ENCODE measurements at places on chromosomes 16 and 17.

DNA sequence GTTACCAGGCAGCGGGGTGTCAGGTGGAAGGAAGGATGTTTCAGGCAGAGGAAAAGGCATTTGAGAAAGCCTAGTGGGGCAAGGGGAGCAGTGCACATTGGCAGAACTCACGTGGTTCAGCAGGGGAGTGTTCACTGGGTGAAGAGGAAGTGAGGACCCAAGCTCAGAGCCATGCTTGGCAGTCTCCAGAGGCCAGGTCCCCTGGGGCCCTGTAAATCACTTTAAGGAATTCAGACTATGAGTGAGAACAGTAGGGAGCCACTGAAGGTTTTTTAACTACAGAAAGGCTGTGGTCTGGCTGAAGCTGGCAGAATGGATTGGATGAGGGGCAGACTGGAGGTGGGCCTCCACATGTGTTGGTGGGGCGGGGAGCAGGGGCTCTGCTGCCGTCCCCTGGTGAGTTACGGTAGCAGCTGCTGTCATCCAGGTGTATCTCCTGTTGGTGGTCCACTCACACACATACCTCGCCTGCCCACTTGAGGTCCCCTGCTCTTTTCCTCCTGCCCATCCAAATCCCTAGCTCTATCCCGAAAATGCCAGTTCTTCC is 5.1 kb downstream of the CLEC16A start:
- DNase-seq = no peak

GRCh38 chr17:56158915-56159825 is 5.9 kb downstream of the ANKFN1 start:
- DNase-seq = no peak

DNA sequence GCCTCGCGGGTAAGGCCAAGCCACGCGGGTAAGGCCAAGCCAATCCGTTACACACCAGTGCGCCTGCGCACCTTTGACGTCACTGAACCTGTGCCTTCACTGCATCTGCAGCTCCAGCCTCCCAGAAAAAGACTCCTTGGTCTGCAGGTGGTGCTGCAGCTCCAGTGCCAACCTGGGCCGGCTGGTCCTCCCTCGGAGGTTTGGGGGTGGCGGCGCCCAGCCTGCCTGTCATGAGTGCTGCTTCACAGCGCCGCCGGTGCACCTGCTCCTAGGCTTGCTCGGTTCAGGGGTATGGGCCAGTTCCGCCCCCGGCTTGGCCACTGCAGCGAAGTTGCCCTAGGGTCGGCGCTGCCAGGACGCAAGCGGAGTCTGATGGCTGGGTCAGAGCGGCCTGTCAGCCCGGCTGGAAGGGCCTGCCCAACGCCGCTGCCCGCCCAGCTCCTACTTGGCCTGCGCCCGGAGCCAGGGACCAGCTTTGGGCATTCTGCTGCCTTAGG is 146.6 kb downstream of the USP22 start:
- peak; percentile 15 for DNase-seq

DNA sequence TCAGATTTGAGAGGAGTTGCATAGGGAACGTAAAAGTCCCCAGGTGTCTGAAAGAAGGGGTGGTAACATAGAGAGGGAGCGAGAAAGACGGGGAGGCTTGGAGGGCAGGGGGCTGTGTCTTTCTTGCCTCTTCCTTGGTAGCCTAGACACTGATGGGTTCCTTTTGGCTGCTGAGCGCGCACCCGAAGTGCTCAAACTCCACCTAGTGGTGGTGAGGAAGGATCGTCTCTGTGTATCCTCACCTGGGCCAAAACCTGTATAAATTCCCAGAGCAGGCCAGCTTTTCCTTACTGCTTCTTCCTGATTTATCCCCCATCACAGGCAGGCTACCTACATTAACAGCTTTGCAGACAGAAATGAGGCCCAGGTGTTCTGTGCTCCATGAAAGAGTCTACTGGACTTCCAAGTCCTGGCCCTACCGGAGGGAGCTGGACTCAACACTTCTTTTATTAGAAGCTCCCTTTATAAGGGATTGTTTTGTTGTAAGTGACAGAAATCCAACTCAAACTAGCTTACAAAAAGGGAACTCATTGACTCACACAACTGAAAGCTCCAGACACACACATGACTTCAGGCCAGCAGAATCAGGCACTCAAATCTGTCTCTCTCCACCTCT is 5.5 kb upstream of the SLC25A35 start:
- peak; percentile 76 for DNase-seq

GRCh38 chr17:7208027-7208571 is 11.5 kb downstream of the DLG4 start:
- no peak for DNase-seq

DNA sequence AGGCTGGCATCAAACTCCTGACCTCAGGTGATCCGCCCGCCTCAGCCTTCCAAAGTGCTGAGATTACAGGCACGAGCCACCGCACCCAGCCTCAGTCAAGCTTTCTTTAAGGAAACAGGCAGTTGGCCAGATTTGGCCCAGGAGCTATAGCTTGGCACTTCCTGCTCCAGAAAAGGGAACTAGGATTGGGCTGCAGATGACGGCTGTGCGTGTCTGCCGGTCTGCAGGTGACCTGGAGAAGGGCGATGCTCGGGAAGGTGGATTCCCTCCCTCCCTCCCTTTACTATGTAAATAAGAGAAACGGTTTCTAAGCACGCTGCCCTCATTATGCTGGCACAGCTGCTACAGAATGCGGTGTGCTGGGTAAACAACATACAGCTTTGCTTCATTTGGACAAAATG is 215.9 kb downstream of the RPTOR start:
- no peak for DNase-seq

DNA sequence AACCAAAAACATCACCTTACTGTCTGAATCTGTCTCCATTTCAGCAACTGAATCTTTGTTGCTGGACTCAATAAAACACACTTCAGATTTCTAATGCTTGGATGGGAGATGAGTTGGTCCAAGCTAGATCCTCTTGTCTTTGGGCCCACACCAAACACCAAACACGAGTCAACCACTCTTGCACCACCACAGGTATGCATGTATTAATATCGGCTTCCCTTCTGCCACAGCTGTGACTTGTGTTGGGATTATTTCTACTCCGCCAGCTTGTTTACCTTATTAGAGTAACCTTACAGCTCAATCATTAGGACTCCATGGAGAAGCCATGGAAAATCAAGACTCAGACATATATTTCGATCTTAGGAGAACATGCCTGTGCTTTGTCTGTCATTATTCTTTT is 49.9 kb downstream of the XYLT1 start:
- DNase-seq = no peak

GRCh38 chr16:66088681-66089080 is 277.8 kb upstream of the CDH5 start:
- DNase-seq = no peak

DNA sequence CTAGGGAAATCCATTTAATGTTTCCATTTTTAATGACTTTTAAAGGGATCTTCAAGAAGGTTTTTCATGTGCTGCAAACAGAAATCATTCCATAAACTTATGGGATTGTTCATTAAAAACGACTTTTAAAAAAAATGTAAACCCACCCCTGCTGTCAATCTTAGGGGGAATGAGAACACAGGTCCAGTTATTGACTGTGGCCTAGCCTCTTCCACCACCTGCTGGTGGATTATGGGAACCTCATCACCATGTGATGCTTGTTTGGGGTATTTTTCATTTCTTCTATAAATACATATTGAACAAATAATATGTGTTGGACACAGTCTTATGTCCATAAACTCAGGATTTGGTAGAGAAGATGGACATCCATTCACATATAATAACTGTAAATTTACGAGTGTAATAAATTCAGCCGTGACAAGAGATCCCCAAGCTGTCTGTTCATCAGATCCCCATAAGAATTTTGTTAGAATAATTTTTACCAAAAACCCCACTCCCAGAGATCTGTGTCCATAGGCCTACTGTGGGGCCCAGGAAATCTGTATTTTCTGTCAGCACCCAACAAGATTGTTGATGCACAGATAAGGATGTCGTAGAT is 42.0 kb upstream of the TMC5 start:
- DNase-seq = peak; percentile 58

GRCh38 chr17:65557349-65558310 is 3.8 kb downstream of the AXIN2 start:
- no peak for DNase-seq

- DNase-seq = no peak
These were observed 41.8 kb upstream of the SLC12A3 start for GRCh38 chr16:56823081-56823733.

DNA sequence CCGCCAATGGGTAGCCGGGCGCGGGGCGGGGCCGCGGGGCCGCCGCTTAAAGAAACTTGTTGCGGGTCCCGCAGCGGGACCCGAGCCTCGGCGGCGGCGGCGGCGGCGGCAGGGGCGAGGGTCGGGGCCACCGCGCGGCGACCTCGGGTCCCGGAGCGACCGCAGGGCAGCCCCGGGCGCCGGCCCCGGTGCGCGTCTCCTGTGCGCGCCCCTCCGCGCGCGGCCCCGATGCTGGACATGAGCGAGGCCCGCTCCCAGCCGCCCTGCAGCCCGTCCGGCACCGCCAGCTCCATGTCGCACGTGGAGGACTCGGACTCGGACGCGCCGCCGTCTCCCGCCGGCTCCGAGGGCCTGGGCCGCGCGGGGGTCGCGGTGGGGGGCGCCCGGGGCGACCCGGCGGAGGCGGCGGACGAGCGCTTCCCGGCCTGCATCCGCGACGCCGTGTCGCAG is at the start of gene SOX8:
SOX8 (plus strand) TSS at position 76 of the 450 bp plus-strand sequence; CDS start at position 229, 153 bp downstream.
- no peak for DNase-seq

- DNase-seq = no peak
These were observed 985 bp upstream of the C17orf107 start for GRCh38 chr17:4898351-4898750.

Measured in pons (tissue), 1 donor.